ENCODE measurements at places on chromosomes 6 and 20.

DNA sequence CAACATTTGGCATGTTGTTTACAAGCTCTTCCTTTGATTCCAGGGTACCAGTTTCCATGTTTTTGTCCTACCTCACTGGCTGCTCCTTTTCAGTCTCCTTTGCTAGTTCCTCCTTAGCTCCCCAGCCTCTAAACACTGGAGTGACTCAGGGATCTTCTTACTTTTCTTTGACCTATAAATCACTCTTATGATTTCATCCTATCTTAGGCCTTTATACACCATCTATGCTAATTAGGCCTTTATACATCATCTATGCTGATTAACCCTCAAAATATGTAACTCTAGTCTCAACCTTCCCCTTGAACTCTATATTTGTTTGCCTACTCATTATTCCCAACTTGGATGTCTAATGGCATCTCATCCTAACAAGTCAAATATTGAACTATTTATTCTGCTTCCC lies 9.5 kb downstream of the TMEM30A start:
- no peak for DNase-seq

DNA sequence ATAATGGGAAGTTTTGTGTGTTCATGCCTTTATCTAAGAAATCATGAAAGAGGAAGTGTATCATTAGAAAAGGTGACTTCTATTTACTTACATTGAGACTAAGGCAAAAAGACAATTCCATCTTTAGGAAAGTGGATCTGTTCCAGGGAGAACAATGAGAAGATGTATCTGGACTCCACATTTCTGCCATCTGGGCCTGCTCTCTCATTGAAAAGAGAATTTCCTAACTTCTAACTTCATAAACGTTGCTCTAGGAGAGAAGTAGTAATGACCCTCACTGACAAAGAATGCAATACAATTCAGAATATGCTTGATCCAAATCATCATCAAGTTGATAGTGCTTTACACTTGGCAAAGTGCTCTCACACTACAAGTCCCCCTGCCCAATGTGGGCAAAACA lies 294.2 kb downstream of the OGFRL1 start:
- DNase-seq: no peak

- DNase-seq: no peak
Measured at GRCh38 chr6:149938571-149939355, 3.1 kb upstream of the ULBP2 start.

GRCh38 chr20:32354592-32355416 lies 3.3 kb upstream of the ASXL1 start:
- no peak for DNase-seq

GRCh38 chr6:53410508-53411258 lies 61.9 kb upstream of the ELOVL5 start:
- DNase-seq: peak; percentile 48

DNA sequence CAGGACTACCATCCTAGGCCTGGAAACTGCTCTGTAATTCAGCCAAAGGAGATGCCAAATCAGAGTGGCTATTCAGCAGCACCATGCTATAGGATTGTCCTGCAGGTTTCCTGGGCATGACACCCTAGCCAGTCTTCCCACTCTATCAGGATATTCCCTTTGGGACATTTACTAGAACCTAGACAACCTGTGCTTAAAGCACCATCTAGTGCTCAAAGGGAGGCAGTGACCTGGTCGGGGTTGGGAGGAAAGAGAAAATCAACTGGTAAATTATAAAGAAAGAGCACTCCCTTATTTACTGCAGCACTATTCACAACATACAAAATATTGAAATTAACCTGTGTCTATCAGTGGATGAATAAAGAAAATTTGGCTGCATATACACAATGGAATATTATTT lies 67.2 kb upstream of the SMLR1 start:
- DNase-seq: no peak

DNA sequence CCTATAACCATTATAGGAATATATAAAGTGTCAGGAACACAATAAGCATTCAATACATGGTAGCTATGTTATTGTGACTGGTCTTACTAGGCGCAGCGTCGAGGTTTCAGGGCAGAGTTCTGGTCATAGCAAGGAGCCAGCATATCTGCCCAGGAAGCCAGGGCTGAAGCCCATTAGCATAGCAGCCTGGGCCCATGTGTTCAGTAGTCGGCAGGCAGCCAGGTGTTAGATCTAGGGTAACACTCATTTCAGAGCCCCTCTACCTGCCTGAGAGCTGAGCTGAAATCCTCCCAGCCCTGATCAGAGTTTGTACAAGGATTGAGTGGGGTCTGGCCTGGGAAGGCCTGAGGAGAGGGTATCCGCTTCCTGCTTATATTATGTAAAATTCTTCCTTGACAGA lies 32.1 kb downstream of the C20orf173 start:
- DNase-seq: no peak

DNA sequence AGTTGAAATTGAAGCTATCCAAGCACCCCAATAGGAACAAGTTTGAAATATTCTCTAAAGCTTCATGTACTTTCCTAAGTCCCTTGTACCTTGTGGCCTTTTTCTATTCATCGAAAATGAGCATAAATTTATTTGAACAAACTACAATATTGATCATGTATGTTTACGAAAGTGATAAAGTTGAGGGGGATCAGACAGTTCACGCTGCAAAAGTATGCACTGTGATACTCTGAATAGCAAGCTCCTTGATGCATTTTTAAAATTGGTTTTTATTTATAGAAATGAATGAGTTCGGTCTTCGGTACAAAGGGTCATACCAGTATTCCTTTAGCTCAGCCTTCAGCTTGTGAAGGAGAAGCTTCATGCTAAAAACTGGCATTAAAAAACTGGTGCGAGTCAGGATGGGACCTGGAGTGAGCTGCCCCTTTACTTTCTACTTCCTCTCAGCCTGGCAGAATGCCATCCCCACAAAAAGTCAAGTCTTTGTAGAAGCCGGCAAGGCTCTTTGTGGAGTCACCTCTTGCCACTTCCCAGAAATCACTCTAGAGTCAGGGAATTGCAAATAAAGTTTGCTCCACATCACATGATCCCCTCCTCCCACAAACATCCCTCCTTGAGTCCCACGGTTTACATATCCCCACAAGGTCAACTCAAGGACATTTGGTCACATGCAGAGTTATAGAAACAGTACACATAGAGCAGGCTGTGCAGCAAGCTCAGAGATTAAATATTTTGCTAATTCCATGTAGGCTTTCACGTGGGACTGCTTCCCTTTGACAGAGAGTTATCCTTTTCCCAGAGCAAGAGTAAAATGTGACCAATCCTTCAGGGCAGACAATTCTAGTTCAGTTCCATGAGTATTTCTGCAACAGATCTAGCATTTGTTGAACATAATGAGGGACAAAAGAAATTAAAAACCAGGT lies 34.6 kb upstream of the ADGRF1 start:
- no peak for DNase-seq

DNA sequence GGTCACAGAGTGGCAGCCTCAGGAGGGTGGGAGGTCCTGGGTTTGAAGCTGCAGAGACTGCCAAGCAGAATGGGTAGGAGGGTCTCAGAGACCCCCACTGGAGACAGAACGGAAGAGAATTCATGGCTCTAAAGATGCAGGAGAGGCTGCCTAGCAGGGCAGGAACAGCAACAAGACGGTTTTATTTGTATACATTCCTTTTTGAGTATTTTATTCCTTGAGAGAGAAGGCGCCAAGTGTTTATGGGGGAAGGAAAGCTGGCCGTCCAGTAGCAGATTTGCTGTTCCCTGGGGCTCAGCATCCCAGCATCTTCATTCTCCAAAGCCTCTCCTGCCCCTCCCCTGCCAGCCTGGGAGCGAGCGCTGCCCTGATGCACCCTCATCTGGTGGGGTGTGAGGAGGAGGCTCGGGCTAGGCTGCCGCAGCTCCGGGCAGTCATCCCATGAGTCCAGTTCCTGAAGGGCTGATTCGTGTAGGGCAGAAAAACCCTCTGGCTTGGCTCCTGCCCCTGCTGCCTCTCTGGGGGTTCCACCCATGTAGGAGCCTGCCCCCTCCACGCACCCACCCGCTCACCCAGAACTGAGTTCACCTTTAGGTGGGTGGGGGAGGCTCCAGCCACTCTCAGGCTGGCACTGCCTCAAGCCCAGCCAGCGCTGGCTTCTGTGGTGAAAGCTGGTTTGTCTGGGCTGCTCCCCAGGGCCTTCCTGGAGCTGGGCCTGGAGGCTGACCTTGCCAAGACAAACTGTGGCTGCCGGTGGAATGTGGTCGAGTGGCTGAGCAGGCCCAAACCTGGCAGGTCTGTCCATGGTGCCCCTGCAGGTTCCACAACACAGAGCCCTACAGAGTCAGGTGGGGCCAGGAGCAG lies 32.4 kb downstream of the CPXM1 start:
- DNase-seq: no peak

DNA sequence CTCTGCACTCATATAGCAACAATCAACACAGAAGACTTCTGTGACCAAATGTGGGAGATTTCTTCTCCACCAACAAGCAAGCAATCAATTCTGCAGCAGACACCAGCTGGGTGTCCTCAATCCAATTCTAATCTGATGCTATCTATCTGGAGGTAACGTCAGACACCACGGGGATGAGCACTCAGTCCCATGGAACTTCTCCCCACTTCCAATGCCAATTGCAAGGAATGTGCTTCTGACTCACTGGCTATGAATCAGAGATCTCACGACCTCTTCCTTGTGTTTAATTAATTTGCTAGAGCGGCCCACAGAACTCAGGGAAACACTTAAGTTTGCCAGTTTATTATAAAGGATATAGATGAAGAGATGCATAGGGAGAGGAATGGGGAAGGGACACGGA lies 103.5 kb upstream of the SIRPG start:
- no peak for DNase-seq

DNA sequence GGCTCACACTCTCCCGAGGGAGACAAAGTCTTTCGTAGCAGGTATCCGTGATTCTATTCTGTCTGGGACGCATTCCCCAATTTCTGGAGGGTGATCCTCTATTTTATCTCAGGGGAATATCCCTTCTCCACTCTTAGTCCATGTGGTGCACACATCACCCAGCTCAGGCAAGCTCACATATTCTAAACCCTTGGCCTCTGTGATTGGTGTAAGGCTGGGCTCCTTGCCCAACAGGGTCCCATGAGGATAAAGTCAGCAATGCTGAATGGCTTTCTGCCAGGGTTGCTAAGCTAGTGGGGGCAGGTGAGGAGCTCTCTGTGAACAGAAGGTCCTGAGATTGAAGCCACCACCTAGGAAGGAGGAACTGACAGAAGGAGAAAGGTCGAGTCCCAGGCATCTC lies 137.2 kb downstream of the CDH26 start:
- DNase-seq: no peak

DNA sequence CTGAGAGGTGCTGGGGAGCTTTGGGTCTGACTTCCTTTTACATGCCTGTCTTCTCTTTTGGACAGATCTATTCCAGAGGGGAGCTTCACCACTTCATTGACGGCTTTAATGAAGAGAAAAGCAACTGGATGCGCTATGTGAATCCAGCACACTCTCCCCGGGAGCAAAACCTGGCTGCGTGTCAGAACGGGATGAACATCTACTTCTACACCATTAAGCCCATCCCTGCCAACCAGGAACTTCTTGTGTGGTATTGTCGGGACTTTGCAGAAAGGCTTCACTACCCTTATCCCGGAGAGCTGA lies 13.1 kb downstream of the PRDM1 start:
- DNase-seq: no peak

Measured in midbrain (tissue), 1 donor.